Activated CD8-positive, alpha-beta memory T cell treated with anti-CD3 and anti-CD28 coated beads for 1 hour (primary cell): ENCODE measurements at places on chromosomes 2 and 18.

DNA sequence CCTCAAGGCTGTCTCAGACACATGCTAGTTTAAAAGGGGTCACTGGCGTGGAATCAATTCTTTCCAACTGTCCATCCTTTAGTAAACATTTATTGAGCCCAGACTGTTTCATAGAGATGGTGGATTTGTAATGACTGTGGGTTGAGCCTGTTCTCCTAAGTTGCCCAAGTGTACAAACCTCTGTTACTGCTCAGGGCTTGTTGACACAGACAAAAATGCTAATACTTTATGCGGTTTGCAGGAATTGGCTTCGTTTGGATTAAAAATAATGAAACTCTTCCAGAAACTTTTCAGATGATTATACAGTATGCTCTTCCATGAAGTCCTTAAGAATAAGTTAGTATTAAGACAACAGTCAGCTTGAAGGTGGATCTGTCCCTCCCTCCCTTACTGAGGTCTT, 83.6 kb upstream of the MGAT5 start:
- DNase-seq: no peak

- no peak for DNase-seq
Observed at GRCh38 chr18:13259701-13260100, 41.1 kb downstream of the LDLRAD4 start.

GRCh38 chr2:186641132-186641806, 51.4 kb downstream of the ITGAV start:
- DNase-seq: no peak

- no peak for DNase-seq
Observed at GRCh38 chr2:66127656-66128055, 307.3 kb upstream of the MEIS1 start.

DNA sequence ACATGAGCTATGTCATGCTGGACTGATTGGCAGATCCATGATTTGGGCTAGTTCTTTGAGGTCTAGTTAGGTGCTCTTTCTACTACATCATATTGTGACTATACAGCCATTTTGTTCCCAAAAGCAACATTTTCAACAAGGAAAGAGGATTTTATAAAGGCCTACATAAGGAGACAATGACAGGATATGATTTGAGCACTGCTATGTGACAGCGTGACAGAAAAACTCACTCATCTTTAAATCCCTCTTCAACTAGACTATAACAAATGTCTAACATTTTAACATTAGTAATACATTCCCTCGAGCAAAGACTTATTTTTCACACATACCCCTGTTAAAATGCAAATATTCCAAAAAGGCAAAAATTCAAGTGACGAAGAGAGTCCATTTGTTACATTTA, 209.6 kb upstream of the CHST9 start:
- DNase-seq: no peak
